Renal cortex interstitium (tissue), 15 donors: ENCODE measurements at places on chromosomes 7 and 10. TPM values are rescaled to one million over a fixed set of nuclear protein-coding genes. Genes with fewer than 3 reads are reported as not detected.

DNA sequence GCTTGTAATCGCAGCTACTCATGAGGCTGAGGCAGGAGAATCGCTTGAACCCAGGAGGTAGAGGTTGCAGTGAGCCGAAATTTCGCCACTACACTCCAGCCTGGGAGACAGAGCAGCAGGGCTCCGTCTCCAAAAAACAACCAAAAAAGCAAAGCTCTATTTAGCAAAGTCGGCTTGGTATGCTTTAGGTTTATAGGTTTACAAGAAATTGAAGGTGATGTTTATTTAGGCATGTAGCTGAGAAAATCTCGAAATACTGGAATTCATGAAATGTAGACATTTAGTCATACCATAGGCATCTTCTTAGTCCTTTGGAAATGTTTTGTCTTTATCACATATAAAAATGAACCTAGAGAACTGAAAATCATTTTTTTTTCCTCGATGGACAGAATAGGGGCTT lies 453.8 kb upstream of the ANKRD30A start:
- DNase-seq, result no peak

DNA sequence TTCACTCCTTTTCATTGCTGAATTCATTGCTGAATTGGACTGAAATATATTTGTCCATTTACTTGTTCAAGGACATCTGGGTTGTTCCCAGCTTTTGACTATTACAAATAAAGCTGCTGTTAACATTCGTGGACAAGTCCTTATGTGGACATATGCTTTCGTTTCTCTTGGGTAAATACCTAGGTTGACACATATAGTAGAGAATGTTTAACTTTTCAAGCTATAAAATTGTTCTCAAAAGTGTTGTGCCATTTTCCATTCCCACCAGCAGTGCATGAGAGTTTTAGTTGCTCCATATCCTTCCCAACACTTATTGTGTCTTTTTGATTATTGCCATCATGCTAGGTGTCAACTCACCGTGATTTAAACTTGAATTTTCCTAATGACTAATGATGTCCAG lies 17.5 kb upstream of the CPVL start:
- DNase-seq, result no peak

DNA sequence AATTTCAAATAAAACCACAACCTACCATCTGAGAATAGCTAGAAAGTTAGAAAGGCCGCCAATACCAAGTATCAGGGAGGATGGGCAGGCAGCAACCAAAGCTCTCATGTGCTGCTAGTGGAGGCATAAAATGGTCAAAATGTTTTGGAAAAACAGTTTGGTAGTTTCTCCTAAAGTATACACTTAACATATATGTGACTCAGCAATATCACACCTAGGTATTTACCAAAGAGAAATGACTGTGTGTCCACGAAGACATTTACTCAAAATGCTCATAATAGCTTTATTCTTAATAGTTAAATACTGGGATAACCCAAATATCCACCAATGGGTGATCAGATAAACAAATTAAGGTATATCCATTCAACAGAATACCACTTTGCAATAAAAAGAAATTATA lies 14.3 kb downstream of the RHEB start:
- no peak for DNase-seq

DNA sequence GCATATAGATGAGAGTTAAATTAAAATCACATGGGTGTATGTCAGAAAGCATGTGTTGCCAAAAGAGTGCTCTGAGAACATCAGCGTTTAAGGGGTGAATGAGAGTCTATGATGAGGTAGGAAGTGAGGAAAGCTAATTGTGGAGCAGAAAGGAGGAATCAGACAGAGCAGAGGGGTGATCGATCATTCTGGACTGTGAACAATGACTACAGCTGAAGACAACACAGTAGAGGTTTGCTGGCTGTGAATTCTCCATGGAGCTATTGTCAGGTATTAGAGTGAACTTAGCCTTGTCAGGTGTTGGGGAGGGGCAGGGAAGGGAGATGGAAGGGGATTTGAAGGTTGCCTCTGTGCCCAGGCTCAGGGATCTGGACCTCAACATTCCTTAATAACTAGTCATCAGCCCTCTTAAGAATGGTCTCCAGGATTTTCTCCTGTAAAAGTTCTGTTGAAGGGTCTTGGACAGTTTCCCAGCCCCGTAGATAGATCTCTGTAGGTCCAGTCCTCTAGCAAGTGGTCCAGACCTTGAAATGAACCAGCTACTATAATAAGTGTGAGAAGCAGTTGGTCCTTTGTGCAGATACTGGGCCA lies 57.1 kb downstream of the KIF5B start:
- no peak for DNase-seq

- no peak for DNase-seq
These were observed 61.1 kb downstream of the PPP1R17 start for GRCh38 chr7:31748084-31748483.

DNA sequence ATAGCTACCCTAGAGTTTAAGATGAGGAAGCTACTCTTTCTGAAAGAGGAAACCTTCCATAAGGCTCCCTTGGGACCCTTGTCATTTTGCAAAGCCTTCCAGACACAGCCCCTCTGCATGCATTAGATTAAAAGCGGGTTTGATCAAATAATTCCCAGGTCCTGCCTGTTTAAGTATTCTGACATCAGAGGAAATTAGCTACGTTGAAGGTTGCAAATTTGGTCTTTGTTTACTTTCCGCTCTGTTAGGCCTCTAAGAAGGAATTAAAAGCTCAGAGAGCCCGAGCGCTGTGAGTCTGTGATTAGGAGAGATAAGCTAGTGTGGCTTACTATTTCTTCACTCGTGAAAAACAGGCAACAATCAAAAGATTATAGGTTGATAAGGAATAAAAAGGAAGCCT lies 1.4 kb upstream of the THSD7A start:
- no peak for DNase-seq

GRCh38 chr10:103681617-103682399 lies 173.6 kb downstream of the SH3PXD2A start:
- no peak for DNase-seq

Gene TNPO3
- polyA plus RNA-seq, result 45.1 TPM

Gene OR2A12
- 0.04 TPM for polyA plus RNA-seq

Gene TRPV5
- polyA plus RNA-seq, result 0.72 TPM
